AG08395 (cell line): ENCODE measurements at places on chromosomes 16 and 17.

DNA sequence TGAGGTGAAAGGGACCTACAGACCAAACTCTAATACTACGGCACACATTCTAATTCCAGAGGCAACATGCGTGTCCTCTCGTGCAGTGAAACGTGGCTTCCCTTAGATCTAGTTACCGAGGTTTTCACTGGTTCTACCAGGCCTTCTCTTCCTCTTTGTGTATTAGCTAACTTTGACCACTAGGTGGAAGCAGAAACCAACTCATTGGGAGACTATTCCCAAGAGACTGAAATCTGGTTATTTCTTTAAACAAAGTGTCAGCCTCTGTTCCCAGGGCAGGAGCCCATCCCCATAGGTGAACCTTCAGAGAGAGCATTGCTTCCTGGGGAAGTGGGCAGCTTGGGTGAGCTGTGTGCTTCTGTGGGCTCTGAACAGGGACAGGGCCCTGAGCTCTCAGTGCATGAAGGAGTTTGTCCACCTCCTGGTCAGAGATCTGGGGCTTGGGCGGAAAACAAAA, 19.7 kb upstream of the RCVRN start:
- DNase-seq = peak; percentile 74

DNA sequence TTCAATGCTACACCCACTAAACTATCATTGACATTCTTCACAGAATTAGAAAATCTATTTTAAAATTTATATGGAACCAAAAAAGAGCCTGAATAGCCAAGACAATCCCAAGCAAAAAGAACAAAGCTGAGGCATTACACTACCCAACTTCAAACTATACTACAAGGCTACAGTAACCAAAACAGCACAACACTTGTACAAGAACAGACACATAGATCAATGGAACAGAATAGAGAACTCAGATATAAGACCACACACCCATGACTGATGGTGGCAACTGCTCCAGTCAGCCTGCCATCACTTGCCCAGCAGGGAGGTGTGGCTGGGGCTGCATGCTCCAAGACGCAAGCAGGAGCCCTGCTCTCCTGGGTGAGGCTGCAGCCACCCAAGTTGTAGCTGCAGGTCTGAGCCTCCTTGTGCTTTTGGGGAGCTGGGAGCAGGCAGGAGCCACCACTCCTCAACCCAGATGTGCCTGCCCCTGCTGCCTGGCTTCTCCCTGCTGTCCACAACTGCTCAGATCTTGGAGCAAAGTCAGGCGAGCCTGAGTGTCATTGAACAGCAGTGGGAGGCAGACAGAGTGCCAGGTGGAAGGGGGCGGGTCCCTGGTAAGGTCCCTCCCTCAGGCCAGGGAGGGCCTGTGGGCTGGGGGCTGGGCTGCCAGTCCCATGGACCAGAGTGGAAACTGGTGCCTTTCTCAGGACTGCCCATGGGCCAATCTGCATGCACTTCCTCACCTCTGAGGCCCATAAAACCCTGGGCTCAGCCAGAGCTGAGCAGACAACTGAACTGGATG, 24.7 kb downstream of the SSH2 start:
- DNase-seq = no peak

- peak; percentile 70 for DNase-seq
Observed at GRCh38 chr16:4115209-4115948, 863 bp downstream of the ADCY9 start.

GRCh38 chr17:42475121-42475520, 16.4 kb downstream of the ATP6V0A1 start:
- no peak for DNase-seq

- DNase-seq = no peak
Observed at GRCh38 chr16:74742051-74742481, 32.6 kb downstream of the FA2H start.

DNA sequence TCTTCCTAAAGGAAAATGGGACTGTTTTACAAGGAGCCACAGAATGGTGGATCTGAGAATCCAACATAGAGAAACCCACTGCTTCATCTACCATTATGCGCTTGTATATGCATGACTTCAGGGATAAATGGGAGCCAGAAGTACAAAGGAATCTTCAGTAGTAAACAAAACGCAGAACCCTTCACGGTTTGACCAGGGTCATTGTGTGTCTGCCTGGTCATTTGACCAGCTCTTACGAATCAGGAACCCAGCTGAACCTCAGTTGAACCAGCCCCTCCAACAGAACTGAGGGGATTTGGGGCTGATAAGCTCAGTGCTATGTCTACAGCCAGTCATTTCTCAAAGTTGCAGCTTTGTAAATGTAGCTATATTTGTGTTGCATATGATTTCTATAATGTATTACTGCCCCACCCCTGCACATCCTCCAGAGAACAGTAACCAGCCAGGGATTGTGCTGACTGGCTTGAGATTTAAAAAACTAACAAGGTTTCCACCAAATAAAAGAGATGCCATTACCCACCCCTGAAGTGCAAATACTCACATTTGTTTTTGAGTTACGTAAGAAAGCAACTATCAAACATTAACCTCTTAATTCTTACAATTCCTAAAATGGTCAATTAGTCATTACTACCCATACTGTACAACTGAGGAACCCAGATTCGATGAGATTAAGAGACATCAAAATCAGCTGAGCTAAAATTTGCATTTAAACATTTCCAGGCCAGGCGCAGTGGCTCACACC, 6.3 kb downstream of the CMTM4 start:
- no peak for DNase-seq

DNA sequence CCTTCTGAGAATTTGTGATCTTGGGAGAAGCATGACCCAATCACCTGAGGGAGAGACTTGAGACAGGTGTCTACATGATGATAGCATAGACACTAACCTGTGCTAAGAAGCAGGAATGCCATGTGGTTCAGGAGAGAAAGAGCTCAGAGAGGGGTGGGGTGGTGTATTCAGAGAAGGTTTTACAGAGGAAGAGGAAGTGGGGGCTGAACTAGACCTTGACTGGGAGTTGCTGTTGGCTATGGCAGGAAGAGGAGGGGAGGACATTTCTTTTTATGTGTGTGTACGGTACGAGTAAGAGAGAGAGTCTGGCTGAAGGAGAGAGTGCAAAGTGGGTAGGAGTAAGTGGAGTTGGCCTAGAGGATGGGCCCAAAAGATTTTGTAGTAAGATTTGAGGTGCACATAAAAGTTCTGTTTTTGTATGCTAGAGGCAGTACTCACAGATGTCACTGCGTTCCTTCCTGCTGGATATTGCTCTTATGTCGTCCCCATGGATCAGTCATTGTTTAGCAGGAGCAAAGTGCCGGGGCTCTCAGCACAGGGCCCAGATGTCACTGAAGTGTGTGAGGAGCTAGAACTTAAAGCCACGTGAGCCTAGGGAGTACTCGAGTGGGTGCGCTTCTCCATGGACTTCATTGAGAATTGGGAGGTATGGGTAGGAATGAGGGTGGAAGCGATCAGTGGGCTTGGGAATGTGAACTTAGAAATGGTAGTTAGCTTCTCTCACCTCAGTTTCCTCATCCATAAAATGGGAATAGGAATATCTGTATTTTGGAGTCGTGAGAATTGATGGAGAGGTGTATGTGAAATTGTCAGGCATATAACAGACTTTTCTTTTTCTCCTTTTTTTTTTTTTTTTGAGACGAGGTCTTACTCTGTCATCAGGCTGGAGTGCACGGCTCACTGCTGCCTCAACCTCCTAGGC, 22.1 kb downstream of the SLC7A6 start:
- DNase-seq = no peak

GRCh38 chr16:457732-458400, 32.4 kb downstream of the RAB11FIP3 start:
- DNase-seq = no peak

GRCh38 chr17:17035490-17035889, 6.8 kb upstream of the MPRIP start:
- no peak for DNase-seq

DNA sequence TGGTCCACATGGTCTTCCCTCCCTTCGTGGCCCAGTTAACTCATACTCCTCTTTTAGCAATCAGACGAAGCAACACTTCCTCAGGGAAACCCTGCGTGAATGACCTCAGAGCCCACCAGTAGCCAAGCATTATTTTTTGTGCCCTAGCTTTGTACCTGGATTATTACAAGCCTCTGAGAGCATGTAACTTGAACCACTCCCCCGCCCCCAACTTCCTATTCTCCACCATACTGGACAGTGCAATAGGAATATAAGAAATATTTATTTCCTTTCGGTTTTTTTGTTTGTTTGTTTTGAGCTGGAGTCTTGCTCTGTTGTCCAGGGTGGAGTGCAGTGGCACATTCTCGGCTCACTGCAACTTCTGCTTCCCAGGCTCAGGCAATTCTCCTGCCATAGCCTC, 2.9 kb downstream of the CPPED1 start:
- no peak for DNase-seq

GRCh38 chr17:32279891-32280716, 14.5 kb downstream of the RHBDL3 start:
- DNase-seq = no peak

DNA sequence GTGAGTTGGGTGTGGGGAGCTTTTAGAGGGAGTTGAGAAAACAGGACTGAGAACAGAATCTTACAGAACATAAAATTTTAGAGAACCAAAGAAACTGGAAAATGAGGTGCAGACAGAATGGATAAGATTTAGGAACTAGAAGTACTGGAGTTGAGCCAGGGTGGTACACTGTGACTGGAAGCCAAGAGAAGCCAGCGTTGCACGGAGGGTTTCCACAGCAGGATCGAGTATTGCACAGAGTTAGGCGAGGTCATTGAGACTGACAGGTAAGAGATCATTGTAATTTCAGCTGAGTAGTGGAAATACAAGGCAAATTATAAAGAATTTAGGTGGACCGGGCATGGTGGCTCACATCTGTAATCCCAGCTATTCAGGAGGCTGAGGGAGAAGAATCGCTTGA, 6.6 kb downstream of the GSDMA start:
- no peak for DNase-seq

- DNase-seq = no peak
Observed at GRCh38 chr16:3577302-3577752, at the start of gene NLRC3. NLRC3 (minus strand) TSS chr16:3577403; CDS start chr16:3565036, 12,367 bp downstream.

- DNase-seq = no peak
Observed at GRCh38 chr16:78633551-78633950, 534.1 kb downstream of the WWOX start.

DNA sequence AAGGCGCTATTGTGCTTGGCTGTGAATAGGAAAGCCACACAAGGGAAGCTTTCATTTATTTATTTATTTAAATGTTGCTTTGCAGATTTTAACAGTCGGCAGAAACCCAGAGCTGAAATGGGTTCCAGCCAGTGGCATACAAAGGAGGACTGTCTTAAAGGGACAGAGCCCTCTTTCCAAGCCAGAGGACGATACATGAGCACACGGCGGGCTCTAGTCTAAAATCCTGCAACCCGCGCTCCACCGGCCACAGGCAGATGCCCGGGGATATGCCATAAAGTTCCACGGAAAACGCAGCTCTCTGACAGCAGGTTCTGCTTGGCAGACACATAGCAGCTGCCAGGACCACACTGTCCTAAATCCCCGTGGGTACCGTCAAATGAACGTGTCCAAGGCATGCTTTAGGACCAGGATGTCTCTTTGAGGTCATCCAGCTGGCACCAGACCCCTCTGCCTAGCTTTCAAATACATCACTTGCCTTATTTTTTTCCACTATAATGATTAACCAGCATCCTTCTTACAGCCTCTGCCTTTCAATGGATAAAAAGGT, 64.6 kb downstream of the CYTH1 start:
- peak; percentile 62 for DNase-seq

DNA sequence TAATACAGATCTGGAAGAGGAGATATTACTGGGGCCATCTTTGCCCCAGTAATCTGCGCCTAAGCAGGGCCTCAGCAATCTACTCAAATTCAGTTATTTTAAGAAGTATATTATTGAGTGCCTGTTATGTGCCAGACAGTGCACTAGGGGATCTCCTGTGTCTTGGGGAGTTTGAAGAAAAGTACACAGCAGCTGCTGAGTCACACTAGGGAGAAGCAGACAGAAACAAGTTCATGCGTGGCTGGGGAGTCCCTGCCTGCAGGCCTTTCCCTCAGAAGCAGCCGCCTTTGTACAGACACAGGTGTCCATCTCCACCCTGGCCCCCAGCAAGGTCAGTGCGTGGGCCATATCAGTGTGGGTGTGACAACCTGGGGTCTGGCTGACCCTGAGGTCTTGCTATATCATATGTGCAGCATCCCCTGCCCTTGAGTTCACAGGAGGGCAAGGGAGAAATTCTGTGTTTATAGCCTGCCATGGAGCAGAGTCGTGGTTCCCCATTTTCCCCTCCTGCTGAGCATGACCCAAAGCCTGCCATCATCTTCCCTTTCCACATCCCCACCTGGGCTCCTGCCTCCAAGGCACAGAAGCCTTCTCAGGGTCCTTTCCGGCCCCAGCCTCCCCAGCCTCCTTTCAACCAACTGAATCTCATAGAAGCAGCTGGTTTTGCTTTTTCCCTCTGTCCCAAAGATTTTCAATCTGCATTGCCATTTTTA, 229.9 kb upstream of the SDK2 start:
- DNase-seq = no peak

DNA sequence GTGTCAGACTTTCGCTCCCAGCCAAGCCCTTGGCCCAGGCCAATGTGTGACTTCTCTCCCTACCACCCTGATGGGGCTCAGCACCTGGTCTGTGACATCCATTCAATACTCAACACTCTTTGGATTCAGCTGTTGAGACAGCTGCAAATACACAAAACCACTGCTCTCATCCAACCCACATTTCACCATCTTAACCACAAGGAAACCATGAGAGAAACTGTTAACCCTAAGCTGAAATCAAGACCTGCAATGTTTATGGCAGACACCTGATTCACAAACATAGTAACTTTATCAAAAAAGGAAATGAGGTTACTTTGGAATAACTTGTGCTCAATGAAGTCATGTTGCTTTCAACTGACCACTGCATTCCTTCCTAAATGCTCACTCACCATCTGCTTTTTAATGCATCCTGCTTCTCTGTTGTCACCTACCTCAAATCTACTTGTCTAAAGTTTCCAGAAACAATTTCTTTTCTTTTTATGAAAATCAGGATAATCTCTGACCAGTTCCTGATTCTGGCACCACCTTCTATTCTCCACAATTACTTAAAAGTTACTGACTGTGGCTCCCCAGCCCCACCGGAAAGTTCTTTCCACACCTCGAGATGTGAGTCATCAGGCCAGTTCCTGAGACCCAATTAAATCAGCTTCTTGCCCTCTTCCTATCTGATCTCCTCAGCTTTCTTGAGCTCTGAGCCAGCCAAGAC, 88.2 kb downstream of the NOG start:
- DNase-seq = peak; percentile 80

GRCh38 chr16:2350500-2350899, 10.0 kb upstream of the ABCA3 start:
- DNase-seq = no peak
